ENCODE measurements at places on chromosomes 12 and 14.

DNA sequence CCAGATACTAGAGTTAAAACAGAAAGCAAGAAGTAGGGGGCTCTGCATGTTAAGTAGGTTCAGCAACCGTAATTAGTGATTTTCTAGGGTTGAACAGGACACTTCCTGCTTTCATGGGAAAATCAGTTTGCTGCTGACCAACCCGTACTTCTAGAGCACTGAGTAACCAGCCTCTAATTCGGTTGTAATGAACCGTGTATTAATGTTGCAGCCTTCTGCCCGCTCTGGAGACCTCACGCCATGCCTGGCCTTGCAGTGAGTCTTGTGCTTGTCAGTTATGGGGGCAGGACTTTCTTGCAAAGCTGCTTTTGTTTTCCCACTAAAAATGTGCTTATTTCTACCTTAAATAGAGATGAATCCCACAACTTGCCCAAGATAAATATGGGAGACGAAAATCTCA is 89.6 kb downstream of the TMEM132C start:
- DNase-seq: no peak

DNA sequence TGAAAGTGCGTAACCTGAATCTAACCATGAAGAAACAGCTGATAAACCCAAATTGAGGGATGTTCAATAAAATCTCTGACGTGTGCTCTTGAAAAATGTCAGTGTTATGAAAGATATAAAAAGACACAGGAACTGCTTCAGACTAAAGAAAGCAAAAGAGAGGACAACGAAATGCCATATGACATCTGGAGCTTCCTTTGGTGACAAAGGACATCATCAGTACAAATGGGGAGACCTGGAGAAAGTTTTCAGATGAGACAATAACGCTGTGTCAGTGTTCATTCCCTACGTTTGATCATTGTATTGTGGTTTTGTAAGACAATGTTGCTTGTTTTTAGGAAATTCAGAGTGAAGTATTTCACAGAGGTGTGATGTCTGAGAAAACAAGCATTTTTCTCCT is 125.9 kb upstream of the MAP1LC3B2 start:
- DNase-seq: no peak

DNA sequence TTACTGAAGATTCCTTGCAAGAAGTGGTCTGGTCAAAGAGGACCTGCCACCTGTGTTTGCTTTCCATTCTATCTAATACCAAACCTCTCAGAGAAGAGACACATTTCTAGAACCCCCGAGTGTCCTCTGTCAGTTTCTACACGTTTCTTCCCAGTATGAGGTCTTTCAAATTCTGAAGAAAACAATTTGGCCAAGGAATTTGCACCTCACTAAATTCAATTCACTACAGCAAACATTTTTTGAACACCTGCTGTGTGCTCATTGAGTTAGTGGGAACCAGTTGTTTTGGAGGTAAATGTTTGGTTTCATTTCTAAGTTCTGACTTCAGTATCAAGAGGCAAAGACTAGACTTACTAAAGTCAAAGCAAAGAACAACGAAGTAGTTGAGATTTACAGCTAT is 19.4 kb downstream of the GPR19 start:
- no peak for DNase-seq

- DNase-seq: no peak
Observed at GRCh38 chr12:123516216-123516780, 17.2 kb downstream of the RILPL1 start.

DNA sequence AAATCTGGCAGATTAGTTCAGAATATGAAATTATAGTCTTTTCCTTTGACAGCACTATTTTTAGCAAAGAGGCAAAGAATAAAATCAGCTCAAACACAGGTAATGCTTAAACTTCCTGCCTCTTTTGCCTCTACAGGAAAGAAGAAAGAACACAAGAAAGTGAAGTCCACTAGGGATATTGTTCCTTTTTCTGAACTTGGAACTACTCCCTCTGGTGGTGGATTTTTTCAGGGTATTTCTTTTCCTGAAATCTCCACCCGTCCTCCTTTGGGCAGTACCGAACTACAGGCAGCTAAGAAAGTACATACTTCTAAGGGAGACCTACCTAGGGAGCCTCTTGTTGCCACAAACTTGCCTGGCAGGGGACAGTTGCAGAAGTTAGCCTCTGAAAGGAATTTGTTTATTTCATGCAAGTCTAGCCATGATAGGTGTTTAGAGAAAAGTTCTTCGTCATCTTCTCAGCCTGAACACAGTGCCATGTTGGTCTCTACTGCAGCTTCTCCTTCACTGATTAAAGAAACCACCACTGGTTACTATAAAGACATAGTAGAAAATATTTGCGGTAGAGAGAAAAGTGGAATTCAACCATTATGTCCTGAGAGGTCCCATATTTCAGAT is 17.4 kb downstream of the TMPO start:
- DNase-seq: no peak

GRCh38 chr12:73106896-73107295 is 834.7 kb downstream of the TRHDE start:
- DNase-seq: no peak

GRCh38 chr12:68868043-68868790 is 60.2 kb downstream of the MDM2 start:
- DNase-seq: no peak

GRCh38 chr12:52741375-52742195 is 35.6 kb downstream of the KRT76 start:
- DNase-seq: peak; percentile 43

DNA sequence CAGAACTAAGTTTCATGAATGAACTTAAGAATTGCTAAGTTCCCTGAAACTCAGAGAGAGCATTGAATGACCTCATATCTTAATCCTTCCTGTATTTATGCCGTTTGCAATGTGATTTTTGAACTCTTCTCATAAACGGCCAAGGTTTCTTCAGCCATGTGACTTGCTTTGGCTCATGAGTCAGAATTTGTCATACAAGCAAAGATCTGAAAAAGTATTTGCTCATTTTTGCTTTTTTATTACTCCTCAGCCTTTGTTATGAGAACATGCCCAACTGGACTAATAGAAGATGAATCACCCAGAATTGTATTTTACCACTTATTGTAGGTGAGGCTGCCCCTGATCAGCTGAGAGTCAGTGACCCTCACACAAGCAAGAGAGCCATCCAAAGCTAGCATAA is 693.8 kb downstream of the BCL11B start:
- no peak for DNase-seq

- DNase-seq: no peak
Observed at GRCh38 chr14:22689199-22689598, 45.0 kb upstream of the OR6J1 start.

DNA sequence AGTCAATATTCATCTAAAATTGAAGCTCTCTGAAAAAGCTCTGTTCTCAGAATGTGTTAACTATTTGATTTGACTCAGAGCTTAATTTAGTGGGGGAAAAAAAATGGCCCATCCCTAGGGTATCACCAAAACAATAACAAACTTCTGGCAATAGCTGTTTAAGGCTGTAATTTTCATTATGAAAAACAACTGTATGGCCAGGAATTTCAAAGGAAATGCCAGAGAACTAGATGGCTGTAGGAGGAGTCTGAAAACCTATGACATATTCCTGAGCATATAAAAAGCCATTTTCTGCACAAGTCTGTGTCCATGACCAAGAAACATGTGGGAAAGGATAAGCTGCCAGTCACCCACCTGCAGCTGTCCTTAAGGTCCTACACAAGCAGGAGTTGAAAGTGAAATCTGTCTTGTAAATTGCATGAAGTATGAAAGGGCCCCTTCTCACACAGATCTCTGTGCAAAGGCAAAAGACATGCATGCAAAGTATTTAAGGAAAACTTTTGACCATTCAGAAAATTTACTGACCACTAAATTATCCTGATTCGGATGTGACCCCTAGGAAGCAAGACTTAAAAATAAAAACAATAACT is 299.1 kb downstream of the BTG1 start:
- DNase-seq: no peak

DNA sequence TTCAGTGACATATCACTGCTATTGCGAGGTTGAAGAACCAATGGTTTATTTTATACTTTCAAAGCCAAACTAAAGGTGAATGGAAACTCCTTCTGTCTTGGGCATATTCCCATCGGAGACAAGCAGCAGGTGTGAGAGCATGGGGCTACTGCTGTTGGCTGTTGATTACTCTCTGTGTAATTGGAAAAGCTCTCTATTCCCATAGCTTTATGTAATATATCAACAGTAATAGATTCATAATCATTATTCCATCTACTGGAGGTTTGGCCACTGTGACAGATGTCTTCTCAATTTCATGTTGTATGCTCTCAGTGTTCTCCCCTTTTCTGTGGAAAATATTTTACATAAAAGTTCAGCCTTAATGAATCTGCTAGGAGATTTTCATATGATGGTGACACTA is 352.0 kb downstream of the BTG1 start:
- DNase-seq: no peak

DNA sequence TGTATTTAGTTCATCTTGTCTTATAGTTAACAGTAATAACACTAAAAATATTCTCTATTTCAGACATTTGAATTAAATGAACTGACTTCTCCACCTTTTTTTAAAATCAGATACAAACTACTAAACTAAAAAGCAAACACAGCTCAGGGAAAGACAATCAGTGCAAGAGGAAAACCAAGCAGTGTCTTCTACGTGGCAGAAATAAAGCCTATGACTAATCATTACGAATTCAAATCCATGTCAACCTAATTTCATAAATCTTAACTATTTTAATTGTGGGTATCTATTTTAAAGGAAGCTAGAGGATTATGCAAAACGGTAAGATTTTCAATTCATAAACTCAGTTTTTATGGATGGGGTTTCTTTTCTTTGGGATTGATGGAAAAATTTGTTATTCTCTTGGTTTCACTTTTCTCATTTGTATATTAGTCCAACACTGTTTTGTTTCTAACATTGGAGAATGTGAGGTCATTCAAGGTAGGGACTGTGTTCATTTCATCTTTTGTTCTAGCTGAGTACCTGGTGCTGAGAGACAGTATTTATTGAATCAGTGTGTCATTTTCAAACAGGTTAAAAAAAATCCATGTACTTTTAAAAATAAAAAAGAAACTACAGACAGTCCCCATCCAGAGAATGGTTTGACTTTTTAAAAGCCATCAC is 12.8 kb upstream of the PALS1 start:
- no peak for DNase-seq

DNA sequence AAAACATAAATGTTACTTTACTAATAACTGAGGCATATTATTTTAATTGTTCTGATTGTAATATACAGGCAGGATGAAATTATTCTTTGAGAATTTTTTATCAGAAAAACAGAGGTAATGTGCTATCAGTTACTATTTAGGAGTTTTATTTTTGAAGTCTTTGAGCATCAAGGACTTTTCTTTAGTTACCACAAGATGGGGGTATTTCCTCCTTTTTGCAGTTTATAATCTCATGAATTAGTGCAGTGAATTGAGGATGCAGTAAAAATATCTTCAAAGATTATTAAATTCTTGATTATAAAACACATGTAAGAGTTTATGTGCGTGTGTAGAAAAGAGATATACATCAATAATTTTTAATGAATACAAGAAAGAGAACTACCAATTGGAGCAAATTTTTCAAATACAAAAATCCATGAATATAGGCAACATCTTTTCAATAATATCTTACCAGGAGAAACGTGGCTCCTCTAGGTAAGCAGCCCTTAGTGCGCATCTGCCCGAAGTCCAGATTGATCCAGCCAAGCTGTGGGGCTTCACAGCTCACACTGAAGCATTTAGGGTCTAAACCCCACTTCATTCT is 71.6 kb downstream of the ERGIC2 start:
- DNase-seq: no peak

- DNase-seq: no peak
Observed at GRCh38 chr14:72679141-72679535, 214.8 kb downstream of the DPF3 start.

DNA sequence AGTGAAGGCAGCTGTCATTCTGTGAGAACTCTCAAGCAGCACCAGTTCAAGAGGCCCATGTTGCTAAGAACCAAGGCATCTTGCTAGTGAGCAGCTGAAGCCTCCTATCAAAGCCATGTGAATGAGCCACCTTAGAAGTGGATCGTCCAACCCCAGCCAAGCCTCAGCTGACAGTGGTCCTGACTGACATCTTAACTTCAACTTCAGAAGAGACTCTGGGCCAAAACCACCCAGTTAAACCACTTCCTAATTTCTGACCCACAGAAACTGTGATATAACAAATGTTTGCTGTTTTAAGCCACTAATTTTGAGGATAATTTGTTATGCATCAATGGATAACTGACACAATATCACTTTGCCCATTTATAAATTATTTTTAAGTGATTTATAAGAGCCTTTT is 256.0 kb downstream of the RPAP3 start:
- DNase-seq: no peak

- no peak for DNase-seq
Observed at GRCh38 chr12:124007826-124008570, 35.0 kb downstream of the ZNF664 start.

GRCh38 chr12:14952299-14952921 is 9.0 kb downstream of the ARHGDIB start:
- no peak for DNase-seq

- DNase-seq: no peak
Observed at GRCh38 chr14:98950353-98950895, 321.6 kb downstream of the BCL11B start.

- no peak for DNase-seq
Observed at GRCh38 chr12:124021007-124021406, 48.0 kb downstream of the ZNF664 start.

GRCh38 chr12:94609917-94610443 is 40.4 kb downstream of the TMCC3 start:
- DNase-seq: no peak

DNA sequence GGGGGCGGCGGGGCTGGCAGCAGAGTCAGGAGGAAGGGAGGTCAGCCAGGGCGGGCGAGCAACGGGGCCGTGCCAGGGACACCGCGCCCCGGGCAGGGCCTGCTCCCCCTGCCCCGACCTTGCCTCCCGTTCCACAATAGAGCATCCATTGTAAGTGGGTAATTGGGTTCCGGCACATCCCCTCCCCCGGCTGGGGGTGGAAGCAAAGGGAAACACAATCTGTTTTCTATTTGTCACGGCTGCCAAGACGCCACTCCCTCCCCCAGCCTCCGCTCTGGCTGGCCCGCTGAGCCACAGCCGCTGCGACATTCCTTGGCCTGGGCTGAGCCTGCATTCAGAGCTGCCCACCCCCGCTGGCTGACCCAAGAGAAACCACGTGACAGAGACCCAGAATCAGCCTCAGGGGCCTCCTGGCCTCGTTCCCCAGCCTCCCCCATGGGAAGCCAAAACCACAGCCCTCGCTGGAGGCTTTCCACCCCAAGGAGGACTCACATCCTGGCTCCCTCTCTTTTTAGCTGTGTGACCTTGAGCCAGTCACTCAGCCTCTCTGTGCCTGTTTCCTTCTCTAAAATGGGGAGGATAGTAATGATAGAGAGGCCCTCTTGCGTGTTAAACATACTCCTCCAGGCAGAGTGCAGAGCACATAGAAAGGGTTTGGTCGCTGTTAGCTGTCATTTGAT is 117.6 kb downstream of the SCARB1 start:
- no peak for DNase-seq

GRCh38 chr14:106820119-106820518 is 1293.7 kb downstream of the TMEM121 start:
- no peak for DNase-seq

DNA sequence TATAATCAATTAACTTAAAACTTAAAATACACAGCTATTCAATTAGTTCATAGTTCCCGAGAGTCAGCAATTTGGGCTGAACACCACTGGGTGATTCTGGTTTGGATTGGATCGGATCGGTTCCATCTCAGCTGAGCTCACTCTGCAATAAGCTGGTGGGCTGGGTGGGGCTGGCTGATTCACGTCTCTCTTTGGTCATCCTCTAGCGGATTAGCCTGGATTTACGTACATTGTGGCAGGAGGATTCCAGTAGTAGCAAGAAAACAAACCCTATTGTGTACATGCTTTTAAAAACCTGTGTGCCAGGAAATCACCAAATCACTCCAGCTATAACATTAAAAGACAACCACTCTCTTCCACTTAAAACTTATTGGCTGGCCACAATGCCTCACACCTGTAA is 3.2 kb upstream of the CLEC4C start:
- DNase-seq: no peak

GRCh38 chr12:9169979-9170634 is 38.1 kb downstream of the PZP start:
- DNase-seq: no peak

Data from stimulated activated CD8-positive, alpha-beta memory T cell treated with anti-CD3 and anti-CD28 coated beads, Interleukin-7, amount 100 ng/mL, for 1 hour (primary cell).